ENCODE measurements at places on chromosomes 5 and 9.

GRCh38 chr9:80784647-80785046 is 904.7 kb downstream of the TLE1 start:
- DNase-seq = no peak

DNA sequence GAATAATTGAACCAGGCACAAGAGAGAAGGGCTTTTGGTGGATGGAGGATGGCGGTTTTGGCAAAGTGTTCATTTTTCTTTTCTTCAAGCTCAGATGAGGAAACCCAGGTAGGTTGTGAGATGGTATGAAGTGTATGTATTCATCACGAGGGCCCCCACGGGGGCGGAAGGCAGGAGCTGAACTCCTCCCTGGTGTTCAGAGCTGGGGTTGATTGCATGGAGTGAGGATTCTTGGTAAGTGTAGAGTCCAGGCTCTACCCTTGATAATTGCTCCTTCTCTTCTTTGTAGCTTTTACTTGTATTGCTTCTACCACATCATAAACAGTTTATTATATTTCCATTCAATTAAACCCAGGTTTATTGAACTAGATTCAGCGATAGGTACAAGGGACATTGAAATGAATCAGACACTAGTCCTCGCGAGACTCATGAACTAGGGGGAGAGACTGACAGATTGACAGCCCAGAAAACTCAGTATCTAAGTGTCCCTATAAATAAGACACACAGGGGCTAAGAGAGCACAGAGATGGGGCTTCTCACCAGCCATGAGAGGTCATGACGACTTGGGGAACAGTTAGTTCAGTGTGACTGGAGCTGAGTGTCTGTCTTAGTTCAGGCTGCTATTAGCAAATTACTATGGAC is 116.7 kb upstream of the KLF4 start:
- no peak for DNase-seq

DNA sequence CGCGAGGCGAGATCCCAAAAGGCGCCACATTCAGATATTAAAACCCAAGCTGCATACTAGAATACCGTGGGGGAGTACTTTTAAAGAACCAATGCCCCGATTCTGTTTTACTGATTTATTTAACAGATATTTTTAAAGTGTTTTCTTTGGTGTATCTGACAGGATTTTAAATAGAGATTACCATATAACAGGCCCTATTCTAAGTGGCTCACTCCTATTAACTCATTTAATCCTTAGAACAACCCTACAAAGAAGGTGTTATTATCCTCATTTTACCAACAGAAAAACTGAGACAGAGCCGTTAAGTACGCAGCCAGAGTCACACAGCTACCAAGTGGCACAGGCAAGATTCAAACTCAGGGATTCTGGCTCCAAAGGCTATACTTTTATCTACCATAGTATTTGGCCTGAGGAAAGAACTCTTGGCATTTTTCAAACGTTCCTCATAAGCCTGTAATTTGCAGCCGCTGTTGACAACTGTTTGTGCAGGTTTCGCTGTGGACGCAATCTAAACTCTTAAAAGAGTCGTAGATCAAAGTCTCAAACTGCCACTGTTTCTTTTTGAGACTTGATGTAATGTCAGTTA is 550 bp upstream of the TMEM245 start:
- no peak for DNase-seq

GRCh38 chr5:43209060-43209459 is 17.0 kb downstream of the NIM1K start:
- DNase-seq = no peak

DNA sequence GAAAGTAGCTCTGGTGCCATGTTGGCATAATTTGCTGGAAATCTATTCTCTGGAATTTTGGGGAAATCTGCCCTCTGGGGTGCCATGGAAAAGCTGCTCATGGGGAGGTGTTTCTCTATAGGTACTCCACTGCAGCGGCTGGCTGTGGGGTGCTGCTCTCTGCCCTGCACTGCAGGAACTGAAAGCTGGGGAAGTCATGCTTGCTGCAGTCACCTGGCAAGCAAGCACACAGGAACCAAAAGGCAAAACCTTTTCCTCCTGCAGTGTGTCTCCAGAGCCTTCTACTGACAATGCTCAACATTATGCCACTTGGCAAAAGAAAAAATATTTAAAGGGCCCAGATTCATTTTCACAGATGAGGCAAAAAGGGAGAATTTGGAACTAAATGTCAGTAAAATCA is 25.8 kb upstream of the CARNMT1 start:
- DNase-seq = no peak

- no peak for DNase-seq
Measured at GRCh38 chr5:38465702-38466423, 90.6 kb downstream of the LIFR start.

DNA sequence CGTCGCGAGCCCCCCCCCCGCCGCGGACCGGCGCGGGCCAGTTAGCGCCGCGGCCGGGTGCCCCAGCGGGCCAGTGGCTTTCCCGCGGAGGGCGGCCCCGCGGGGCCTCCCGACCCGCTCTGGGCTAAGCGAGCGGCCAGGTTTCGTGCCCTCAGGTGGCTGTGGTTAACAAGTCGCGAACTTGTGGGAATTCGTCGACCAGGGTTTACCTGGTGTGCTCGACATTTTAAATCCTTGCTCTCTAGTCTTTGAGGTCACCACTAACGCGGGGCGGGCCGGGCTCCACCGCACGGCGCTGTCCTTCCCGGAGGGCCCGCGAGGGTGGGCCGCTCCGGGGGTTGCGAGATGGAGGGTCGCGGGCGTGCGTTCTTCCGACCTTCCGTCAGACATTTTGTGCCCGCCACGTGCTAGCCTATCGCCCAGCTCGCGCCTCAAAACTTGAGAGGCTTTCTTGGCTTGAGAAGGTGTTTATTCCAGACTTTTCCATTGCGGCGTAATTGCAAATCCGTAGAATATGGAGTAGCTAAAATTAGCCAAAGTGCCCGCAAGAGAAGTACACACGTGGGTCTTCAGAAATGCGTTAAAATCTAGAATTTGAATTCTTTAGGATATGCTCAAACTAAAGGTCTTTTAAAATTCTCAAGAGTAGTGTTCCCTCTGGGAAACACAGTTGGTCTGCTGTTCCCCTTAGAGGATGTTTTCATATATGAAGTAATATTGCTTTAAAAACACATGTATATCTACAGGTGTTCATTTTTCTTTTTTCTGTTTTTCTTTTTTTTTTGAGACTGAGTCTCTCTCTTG is 2.1 kb downstream of the ANP32B start:
- no peak for DNase-seq
